NCI-H2171 treated with DMSO at 0.1 percent for 48 hours (cell line): ENCODE measurements at places on chromosomes 6 and 20.
A peak's percentile ranks its signal among the peaks of the same experiment; 100 is the strongest.

GRCh38 chr6:113291751-113292445 is 565.2 kb upstream of the MARCKS start:
- no peak for DNase-seq

- no peak for DNase-seq
These were observed 278.5 kb upstream of the MARCKS start for GRCh38 chr6:113578691-113579090.

DNA sequence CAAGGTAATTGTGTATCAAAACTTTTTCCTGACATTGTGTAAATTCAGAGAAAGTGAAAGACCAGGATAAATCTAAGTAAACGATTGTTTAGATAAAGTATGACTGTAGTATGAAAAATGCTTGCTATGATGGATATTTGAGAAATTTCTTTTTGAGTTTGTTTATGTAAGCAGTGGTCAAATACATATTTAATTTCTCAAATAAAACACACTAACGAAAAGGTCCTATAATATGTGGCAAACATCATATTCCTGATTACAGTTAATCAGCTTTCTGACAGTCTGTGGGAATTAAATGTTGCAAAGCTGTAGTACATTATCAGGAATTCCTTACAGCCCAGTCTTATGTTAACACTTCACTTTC is 636.9 kb downstream of the MMUT start:
- DNase-seq: no peak

GRCh38 chr6:149389509-149390297 is 10.4 kb upstream of the SUMO4 start:
- DNase-seq: no peak

GRCh38 chr6:52390361-52390727 is 28.4 kb downstream of the PAQR8 start:
- DNase-seq: no peak

- DNase-seq: peak; percentile 89
These were observed 828 bp upstream of the DSTN start for GRCh38 chr20:17568972-17569521.

GRCh38 chr6:100217225-100218012 is 223.4 kb upstream of the MCHR2 start:
- DNase-seq: no peak

DNA sequence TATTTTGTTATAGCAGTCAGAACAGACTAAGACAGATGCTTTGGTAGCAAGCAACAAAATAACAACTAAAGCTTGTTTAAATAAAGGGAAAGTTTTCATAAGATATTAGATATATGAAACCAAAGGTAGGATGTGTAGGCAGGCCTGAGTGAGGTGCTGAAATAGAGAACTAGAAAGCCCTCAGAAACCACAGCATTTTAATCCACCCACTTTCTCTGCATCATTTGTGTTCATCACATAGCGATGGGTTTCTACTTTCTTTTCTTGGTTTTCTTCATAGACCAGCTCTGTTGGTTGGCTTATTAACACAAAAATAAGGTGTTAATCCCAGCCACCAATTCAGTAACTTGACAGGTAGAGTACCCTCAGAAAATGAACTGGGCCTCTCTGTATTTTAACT is 58.6 kb downstream of the RPS12 start:
- no peak for DNase-seq

DNA sequence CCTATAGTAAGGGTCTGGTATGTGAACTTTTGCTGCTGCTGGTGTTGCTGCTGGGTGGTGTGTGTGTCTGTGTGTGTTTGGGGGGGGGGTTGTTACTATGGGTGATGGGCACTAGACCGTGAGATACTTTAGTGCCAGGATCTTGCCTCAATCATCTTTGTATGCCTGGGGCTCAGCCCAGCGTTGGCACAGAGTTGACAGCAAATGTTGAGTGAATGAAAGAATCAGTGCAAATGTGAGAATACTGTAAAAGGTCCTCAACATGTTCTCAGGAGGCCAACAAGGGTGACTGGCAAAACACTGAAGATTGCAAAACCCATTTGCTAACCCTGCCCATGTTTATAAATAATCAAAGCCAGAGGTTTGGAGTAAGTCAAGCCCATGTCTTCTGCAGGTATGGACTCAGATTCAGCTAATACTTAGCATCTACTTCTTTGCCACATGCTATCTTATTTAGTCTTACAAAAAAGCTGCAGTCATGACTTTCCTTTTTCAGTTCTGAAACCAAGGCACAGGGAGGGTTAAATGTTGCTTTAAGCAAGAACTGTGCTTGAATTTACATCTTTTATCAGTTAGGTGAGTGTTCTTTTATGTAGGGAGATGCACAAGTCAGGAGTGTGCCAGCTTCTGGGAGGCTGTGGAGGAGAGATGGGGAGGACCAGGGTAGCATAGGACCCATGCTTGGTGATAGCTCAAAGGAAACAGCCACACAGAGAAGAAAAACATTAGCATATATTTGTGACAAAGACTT is 125.3 kb upstream of the SPACA1 start:
- no peak for DNase-seq
